ENCODE measurements at places on chromosomes 13 and 19. TPM values are rescaled to one million over a fixed set of nuclear protein-coding genes. Genes with fewer than 3 reads are reported as not detected.

ZNF415 gene
- 6.3 TPM for total RNA-seq

PLIN5 gene
- total RNA-seq = 0.96 TPM

OR7A5 gene
- total RNA-seq = not detected

CGB2 gene
- not detected for total RNA-seq

PSG7 gene
- total RNA-seq = not detected
